ENCODE measurements at places on chromosomes 7 and 10.

DNA sequence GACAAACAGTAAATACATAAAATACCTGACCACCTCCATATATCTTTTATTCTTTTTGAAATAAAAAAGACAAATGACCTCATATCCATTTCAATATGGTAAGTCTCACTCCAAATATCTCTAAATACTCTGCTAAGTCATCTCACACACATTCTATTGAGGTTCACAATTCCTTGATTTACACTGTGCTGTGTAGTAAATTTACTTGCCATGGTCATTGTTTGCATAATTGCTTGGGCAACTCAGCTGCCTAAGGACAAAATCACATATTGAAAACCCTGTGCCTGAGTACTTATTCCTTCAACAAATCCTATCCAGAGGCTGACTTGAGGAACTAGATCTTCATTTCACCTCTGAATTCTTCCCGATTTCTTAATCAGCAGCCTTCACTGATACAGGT, 176.4 kb downstream of the THSD7A start:
- no peak for DNase-seq

GRCh38 chr7:93461350-93461749, 113.2 kb downstream of the CALCR start:
- DNase-seq = no peak

GRCh38 chr10:127577376-127578258, 28.5 kb downstream of the NPS start:
- no peak for DNase-seq

DNA sequence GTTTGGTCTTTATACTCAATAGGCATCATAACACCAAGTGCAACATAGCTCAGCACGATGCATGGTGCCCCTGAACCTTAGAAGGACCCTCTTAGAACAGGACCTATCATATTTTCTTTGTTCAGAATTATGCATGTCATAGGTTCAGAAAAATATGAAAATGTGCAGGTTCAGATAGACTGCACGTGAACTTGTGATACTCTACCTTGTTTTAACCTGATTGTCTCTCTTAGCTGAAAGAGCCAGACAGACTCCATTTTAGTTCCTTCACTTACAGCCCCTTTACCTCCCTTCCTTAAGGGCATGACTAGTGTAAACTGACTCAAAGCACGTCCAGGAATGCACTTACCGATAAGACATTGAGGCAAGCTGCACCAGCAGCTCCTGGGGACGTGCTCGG, 35.1 kb downstream of the MYOF start:
- no peak for DNase-seq

DNA sequence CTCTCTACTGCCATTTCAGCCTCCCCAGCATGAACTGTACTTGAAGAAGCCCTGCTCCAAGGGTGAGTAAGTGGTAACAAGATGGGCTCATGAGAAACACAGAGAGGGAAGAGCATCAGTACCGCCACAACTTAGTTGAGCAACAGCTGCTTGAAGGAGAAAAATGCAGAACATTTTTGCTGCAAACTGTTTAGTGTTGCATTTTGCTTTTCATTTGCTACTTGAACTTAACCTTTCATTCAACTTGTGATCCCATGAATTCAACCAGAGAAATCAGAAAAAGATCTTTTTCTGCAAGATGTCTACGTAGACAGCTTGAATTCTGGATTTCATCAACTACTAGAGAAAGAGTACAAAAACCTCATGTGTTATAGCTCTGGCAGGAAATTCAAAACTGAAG, 40.7 kb downstream of the ANK3 start:
- no peak for DNase-seq

DNA sequence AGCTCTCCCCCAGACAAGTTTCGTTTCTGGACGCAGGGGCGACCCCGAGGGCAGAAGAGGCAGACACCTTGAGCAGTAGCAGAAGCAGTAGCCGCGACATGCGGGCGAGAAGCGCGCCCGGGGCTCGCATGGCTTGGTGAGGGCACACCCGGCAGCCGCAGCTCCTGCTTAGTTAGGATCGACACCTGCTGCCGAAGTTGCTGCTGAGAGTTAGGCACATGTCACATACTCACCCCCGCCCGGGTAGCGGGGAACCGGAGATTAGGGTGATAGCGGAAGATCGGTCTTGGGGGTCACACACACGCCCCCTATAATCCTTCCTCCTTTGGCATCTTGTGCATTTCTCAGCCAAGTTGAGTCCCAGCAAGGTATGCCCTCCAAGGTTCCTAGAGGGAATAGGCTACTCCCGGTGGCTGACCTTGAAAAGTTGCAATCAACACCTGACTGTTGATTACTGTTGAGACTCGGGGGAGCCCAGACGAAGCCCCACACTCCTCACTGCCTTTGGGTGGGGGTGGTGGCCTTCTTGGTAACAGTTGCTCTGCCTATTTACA, 668 bp downstream of the GPR37 start:
- no peak for DNase-seq

DNA sequence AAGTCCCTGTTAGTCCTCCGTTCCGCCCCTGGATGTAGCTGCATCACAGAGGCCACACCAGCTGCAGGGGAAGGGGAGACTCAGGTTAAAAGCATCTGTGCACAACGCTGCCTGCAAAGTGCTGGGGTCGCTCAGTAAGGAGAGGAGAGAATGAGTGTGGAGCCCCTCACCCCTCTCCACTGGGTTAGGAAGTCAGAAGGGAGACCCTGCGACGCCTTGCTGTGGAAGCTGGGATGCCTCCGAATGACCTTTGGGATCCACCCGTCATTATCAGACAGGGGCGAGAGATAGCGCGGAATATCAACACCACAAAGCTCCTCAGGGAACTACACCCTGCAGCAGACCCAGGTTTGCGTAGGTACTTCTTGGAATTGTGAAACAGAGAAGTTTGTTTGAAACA, 167.7 kb upstream of the SHH start:
- DNase-seq = no peak

- no peak for DNase-seq
Observed at GRCh38 chr7:1160670-1161021, 650 bp upstream of the ZFAND2A start.

- DNase-seq = peak; percentile 62
Observed at GRCh38 chr10:4196771-4197390, 411.9 kb upstream of the KLF6 start.

DNA sequence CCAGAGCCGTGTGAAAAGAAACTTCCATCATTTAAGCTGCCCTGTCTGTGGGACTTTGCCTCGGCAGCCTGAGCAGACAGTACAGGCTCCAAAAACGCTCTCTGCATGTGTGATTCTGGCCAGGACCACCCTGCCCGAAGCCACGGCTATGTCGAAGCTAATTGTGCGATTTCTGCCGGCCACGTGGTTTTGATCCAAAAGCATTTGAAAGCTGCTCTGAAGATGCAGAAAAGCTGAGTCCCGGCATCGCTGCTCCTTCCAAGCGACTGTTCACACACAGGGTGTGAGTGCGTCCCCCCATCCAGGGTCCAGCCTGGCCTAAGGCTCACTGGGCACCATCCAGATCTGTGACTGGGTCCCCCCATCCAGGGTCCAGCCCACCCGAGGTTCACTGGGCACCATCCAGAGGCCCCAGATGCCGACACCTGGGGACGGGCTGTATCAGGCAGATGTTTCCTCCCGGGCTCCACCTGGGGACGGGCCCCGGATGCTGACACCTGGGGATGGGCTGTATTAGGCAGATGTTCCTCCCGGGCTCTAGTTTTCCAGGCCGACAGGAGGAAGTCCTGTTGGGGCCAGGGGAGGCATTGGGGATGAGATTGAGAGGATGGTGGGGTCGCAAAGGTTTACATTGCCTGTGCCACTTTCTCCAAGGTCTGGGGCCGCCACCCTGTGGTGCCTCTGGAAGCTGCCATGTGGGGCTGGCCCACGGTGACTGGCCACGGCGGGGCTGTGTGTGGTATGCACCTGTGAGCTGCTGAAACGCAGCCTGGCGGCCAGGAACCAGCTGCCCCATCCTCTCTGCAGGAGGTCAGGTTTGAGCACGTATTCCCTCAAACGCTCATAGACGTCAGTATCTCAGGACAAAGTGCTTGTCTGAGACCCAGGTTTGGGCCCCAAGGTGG, 527.4 kb downstream of the DNAJB6 start:
- DNase-seq = no peak

- no peak for DNase-seq
Observed at GRCh38 chr7:107210400-107210799, 41.6 kb downstream of the HBP1 start.

GRCh38 chr10:6819301-6819700, 239.2 kb upstream of the PRKCQ start:
- no peak for DNase-seq

DNA sequence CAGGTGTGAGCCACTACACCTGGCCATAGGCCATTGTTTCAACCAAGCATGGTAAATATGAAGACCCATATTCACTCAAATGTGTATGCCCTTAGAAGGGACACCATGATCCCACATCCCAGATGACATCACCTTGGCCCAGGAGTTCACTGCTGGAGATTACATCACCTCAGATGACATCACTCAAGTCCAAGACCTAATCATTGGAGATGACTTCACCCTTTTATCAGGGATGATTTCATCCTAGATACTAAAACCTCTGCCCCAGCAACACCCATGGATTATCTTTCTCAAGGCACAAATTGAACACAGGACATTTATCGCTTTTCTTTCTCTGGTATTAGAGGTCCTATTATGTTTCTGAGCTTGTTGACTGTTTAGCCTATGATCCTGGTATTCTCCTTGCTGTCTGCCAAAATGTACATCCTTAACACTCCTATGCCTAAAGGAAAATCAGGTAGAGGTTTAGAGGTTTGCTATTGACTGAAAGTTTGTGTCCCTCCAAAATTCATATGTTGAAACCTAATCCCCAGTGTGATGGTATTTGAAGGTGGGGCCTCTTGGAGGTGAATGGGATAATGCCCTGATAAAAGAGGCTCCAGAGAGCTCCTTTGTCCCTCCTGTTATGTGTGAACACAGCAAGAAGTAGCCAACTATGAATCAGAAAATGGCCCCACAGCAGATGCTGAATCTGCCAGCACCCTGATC, 9.8 kb upstream of the CYP2C18 start:
- DNase-seq = no peak

GRCh38 chr7:70212281-70212680, 614.0 kb downstream of the AUTS2 start:
- DNase-seq = no peak

DNA sequence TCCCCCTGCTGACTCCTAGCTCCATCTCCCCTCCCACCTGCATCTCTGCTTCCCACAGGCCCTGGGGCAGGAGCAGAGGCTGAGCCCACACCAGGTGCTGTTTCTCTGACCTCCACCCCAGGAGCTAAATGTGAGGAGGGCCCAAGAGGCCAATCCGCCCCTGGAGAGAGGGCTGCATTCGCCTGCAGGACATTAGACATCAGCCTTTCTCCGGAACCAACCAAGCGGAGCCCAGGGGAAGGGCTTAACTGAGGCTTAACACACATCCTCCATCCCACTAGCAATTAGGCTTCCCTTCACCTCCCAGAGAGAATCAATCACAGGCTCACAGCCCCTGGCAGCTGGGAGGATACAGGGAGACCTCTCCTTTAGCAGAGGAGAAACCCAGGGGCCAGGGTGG, 50.5 kb downstream of the SH3PXD2A start:
- DNase-seq = no peak

- DNase-seq = no peak
Observed at GRCh38 chr7:113657603-113658002, 261.2 kb downstream of the PPP1R3A start.

DNA sequence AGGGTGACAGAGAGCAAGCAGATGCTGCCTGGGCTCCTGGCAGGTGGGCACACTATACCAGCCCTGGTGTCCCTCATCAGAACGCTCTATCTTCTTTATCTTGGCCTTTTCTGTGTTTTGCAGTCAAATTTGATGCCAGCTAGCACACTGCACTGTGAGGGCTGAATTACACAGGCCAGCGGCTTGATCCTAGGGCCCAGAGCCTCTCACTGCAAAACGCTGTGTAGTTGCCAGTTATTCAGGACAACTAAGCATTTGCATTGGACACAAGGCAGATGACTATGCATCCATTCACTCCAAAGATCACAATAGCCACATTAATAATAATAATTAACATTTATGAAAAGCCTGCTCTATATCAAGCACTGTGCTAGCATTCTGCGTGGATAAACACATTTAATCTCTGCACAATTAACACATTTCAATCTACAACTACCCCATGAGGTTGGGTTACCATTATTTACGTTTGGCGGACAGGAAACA, 100.3 kb downstream of the PAXIP1 start:
- DNase-seq = no peak

DNA sequence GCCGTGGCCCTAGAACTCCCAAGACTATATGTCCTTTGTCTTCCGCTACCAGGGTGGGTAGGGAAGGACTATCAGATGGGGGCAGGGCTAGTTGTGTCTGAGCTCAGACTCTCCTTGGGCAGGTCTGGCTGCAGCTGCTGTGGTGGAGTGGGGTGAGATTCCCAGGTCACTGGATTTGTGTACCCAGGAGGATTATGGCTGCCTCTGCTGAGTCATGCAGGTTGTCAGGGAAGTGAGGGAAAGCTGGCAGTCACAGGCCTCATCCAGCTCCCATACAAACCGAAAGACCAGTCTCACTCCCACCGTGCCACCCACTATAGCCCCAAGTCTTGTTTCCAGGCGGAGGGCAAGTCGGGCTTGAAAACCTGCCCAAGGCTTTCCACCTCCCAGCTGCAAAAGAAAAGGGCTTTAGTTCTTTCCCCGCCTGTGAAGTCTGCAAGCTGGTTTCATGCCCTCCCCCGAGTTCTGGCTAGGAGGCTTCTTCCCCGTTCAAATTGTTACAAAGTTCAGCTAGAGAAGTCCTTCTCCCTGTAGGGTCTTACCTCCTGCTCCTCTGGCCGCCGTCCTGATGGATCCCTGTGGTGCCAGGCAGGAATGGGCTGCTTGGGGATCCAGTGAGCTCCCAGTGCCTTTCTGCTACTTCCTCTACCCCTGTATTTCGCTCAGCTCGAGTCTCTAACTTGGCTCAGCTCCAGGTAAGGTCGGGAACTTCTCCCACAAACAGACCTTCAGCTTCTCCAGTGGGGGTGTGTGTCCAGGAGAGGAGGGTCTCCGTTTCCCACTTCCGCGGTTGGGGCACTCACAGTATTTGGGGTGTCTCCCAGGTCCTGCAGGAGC, 106.8 kb upstream of the FGL2 start:
- DNase-seq = no peak

- no peak for DNase-seq
Observed at GRCh38 chr10:102341038-102341688, 54.3 kb upstream of the NFKB2 start.

DNA sequence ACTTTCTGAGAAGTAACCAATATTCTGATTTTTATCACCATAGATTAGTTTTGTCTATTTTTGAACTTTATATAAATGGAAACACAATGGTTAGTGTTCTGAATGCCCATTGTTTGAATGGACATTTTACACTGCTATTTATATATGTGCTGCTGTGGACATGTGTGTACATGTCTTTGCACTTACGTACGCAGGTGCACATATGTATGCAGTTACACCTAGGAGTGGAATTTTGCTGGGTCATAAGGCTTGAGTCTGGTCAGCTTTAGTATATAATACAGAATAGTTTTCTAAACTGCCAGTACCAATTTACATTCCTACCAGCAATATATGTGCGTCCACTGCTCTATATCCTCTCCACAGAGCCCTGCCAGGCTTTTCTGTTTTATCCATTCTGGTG, 24.5 kb upstream of the ZEB1 start:
- DNase-seq = no peak

- DNase-seq = no peak
Observed at GRCh38 chr7:129553899-129554461, 51.6 kb downstream of the SMKR1 start.

- no peak for DNase-seq
Observed at GRCh38 chr10:96541921-96542320, 28.2 kb upstream of the TLL2 start.

GRCh38 chr10:48759113-48759901, 74.6 kb downstream of the WDFY4 start:
- no peak for DNase-seq

All from hindlimb muscle (tissue), 1 donor.